ENCODE measurements at places on chromosomes 4 and X.

GRCh38 chr4:32025851-32026459 is 1305.8 kb downstream of the PCDH7 start:
- peak; percentile 97 for DNase-seq

DNA sequence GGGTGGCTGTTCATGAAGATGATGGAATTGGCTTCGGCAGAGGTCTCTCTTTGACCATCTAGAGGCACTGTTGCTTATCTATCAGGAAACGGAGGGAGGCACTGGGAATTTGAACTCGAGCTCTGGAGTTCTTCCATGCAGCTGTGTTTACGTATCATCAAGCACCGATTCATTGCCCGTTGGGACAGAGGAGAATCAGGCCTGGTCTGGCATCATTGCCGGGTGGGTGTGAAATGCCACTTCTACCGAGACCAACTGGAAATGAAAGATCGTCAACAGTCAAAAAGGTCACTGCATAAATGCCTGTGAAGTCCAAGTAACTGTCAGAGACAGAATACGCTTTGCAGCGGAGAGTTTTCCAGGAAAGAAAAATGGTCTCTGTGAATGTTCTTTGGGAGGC is 166.9 kb downstream of the ASMT start:
- no peak for DNase-seq

GRCh38 chr4:150119492-150119891 is 41.2 kb downstream of the DCLK2 start:
- DNase-seq, result no peak

- DNase-seq, result no peak
These were observed 22.9 kb downstream of the NPY1R start for GRCh38 chr4:163309466-163309865.

- no peak for DNase-seq
These were observed 786 bp upstream of the ZFX start for GRCh38 chrX:24148535-24149350.

GRCh38 chrX:97616883-97617530 is 733.3 kb downstream of the RPA4 start:
- DNase-seq, result peak; percentile 38

GRCh38 chr4:176013476-176014247 is 52.0 kb upstream of the WDR17 start:
- DNase-seq, result no peak

GRCh38 chr4:53545942-53546581 is 45.2 kb downstream of the LNX1 start:
- DNase-seq, result no peak

DNA sequence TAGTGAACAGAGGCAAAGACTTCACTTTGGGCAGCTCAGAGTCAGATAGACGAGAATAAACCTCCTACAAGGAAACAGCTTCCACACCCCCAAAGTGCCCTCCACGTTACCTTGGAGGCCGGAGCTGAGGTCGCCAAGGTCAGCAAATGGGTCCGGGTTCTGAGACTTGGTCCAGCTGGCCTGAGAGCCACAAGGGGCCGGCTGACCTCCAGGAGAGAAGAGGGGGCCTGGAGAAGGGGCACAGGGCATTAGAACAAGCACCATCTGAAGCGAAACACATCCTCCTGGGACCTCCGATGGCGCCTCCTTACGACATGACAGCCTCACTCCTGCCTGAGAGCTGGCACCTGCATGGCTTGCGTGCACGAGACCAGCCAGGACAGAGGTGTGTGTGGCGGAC is 33.6 kb upstream of the CPLX1 start:
- DNase-seq, result no peak

- DNase-seq, result no peak
These were observed 108.9 kb downstream of the DLG3 start for GRCh38 chrX:70553516-70553915.

- no peak for DNase-seq
These were observed 192.8 kb downstream of the SMIM20 start for GRCh38 chr4:26106776-26107175.

GRCh38 chr4:1074077-1074476 is 39.3 kb downstream of the RNF212 start:
- no peak for DNase-seq

DNA sequence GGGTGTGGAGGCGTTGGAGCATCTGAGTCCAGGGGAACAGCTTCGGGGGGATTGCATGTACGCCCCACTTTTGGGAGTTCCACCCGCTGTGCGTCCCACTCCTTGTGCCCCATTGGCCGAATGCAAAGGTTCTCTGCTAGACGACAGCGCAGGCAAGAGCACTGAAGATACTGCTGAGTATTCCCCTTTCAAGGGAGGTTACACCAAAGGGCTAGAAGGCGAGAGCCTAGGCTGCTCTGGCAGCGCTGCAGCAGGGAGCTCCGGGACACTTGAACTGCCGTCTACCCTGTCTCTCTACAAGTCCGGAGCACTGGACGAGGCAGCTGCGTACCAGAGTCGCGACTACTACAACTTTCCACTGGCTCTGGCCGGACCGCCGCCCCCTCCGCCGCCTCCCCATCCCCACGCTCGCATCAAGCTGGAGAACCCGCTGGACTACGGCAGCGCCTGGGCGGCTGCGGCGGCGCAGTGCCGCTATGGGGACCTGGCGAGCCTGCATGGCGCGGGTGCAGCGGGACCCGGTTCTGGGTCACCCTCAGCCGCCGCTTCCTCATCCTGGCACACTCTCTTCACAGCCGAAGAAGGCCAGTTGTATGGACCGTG is 2.2 kb downstream of the AR start:
- no peak for DNase-seq

GRCh38 chrX:68419975-68420374 is 13.3 kb downstream of the OPHN1 start:
- no peak for DNase-seq

GRCh38 chr4:186161138-186161537 is 30.2 kb upstream of the CYP4V2 start:
- no peak for DNase-seq

- peak; percentile 9 for DNase-seq
These were observed 18.5 kb downstream of the LRRC66 start for GRCh38 chr4:52001616-52002015.

DNA sequence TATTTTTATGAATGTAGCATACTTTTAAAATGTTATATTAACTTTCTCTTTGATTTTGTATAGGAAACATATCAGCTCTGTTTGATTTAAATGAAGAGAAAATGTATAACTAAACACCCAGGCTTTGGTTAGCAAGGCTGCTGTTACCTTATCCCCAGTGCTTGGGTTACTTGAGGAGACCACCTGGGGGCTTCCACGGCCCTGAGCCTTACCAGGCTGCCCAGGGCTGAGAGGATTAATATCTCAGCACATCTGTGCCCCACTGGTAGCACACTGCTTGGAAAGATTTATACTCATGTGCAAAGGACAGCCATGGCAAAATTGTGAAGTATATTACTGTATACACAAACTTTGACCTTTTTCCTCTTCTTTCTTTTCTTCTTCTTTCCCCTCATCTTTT is 752.9 kb downstream of the RAPGEF2 start:
- DNase-seq, result no peak

GRCh38 chr4:61740886-61741285 is 540.8 kb downstream of the ADGRL3 start:
- DNase-seq, result no peak

GRCh38 chrX:111597967-111598366 is 83.0 kb upstream of the ALG13 start:
- no peak for DNase-seq

DNA sequence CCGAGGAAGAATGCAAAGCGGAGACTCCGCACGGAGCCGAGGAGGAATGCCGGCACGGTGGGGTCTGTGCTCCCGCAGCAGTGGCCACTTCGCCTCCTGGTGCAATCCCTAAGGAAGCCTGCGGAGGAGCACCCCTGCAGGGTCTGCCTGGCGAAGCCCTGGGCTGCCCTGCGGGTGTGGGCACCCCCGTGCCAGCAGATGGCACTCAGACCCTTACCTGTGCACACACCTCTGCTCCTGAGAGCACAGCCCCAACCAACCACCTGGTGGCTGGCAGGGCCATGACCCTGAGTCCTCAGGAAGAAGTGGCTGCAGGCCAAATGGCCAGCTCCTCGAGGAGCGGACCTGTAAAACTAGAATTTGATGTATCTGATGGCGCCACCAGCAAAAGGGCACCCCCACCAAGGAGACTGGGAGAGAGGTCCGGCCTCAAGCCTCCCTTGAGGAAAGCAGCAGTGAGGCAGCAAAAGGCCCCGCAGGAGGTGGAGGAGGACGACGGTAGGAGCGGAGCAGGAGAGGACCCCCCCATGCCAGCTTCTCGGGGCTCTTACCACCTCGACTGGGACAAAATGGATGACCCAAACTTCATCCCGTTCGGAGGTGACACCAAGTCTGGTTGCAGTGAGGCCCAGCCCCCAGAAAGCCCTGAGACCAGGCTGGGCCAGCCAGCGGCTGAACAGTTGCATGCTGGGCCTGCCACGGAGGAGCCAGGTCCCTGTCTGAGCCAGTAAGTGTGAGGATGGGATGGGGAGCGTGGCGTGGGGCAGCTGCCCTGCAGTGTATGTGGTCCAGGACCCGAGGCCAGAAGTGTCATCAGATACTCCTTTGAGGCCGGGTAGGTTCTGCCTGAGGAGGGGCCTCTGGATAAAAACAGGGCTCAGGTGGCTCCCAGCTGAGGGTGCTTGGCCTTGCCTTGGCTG is 7.0 kb downstream of the TACC3 start:
- no peak for DNase-seq

DNA sequence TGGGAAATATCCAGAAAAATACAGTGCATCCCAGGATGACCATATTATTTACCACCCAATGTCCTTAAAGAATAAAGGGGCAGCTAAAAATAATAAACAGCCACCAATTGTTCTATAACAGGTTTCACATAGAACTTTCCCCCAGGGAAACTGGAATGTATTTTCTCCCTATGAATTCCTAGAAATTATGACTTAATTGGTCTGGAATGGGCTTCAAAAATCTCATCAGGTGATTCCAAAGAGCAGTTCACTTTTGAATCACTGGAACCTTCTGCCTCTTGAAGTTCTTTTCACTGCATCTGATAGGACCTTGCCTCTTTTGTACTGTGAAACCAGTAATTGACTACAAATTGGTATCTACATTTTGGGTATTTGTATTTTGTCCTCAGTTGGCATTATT is 119.3 kb downstream of the ZNF330 start:
- DNase-seq, result no peak

GRCh38 chr4:72468904-72469502 is 100.0 kb downstream of the ADAMTS3 start:
- no peak for DNase-seq

- no peak for DNase-seq
These were observed 307.2 kb downstream of the SLC7A11 start for GRCh38 chr4:137934911-137935310.

- DNase-seq, result no peak
These were observed 93.2 kb downstream of the TRIML1 start for GRCh38 chr4:188232428-188232827.

DNA sequence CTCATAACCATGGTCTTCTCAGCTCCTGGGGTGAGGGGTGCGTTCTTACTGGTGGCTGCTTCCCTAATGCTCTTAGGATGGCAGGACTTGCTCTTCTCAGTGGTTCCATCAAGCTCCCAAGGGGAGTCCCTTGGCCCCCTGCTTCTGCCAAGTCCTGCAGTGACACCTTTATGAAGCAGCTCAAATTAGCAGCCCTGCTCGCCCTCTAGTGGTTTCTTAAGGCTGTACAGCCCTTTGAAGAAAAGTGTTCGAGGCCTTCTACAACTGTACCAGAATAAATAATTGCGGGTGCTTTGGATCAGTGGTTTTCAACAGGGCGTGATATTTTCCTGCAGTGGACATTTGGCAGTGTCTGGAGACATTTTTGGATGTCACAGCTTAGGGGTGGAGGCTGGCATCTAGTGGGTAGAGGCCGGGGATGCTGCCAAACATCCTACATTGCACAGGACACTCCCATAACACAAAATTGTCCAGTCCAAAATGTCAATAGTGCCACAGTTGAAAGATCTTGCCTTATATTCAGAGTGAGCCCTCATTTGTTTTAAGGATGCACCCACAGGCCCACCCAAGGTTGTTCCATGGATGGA is 204.7 kb upstream of the S100G start:
- no peak for DNase-seq

DNA sequence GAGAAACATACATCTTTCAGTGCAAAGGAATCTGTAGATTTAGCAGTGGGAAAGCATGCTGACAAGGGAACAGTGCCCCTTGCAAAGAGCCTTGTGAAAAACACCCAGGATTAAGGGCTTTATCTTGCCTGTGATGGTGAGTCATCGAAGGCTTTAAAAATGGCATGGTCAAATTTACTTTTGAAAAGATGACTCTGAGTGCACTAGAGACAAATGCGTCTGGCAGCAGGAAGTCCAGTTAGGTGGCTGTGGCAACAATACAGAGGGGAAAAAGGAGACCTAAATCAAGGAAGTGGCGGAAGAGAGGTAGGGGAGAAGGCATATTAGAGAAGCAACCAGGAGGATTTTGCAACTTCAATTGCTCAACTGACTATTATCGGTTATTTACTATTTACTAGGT is 472.6 kb upstream of the CPEB2 start:
- DNase-seq, result no peak

GRCh38 chr4:15855804-15856475 is 77.8 kb downstream of the CD38 start:
- DNase-seq, result no peak

GRCh38 chr4:184744236-184744635 is 10.3 kb upstream of the CENPU start:
- no peak for DNase-seq

DNA sequence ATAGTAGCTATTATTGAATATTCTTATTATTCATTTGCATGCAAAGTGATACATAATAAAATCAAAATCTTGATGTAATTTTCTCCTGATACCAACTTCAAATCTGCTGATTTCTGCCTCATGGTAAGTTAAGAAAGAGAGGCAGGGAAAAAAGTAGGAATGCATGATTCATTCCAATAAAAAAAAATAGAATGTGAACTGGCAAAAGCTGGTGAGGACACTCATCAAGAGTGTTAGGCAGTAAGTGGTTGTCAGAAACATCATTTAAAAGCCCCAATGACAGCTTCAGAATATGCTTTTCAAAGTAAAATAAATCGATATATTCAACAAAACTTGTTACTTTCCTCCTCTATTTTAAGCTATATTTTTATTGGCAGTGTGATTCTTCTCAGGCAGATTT is 979.1 kb downstream of the TECRL start:
- DNase-seq, result no peak

GRCh38 chr4:154506253-154506652 is 14.7 kb upstream of the DCHS2 start:
- no peak for DNase-seq

DNA sequence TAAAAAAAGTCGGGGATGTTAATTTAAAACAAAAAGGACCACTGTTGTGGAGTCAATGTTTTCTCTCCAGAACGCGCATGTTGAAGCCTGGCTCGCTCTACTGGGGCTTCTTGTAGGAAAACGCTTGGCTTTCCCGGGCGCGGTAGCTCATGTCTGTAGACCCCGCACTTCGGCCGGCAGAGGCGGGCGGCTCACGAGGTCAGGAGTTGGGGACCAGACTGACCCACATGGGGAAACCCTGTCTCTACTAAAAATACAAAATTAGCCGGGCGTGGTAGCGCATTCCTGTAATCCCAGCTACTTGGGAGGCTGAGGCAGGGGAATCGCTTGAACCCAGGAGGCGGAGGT is 15.6 kb downstream of the NELFA start:
- no peak for DNase-seq

- DNase-seq, result no peak
These were observed 55.3 kb downstream of the AFF2 start for GRCh38 chrX:148555571-148556243.

GRCh38 chr4:32172086-32172485 is 1451.9 kb downstream of the PCDH7 start:
- no peak for DNase-seq

GRCh38 chr4:109848501-109848900 is 594 bp downstream of the LRIT3 start:
- DNase-seq, result no peak
